NCI-H2227 treated with DMSO at 0.1 percent for 48 hours (cell line): ENCODE measurements at places on chromosomes 5 and 9.

DNA sequence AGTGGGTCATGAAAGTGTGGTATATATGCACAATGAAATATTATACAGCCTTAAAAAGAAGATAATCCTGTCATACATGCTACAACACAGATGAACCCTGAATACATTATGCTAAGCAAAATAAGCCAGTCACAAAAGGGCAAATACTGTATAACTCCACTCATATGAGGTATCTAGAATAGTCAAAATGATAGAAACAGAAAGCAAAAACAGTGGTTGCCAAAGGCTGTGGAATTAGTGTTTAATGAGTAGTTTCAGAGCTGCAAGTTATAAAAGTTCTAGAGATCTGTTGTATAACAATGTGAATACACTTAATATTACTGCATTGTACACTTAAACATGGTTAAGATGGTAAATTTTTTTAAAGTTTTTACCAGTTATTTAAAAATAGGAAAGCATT is 135.0 kb downstream of the OXCT1 start:
- no peak for DNase-seq

DNA sequence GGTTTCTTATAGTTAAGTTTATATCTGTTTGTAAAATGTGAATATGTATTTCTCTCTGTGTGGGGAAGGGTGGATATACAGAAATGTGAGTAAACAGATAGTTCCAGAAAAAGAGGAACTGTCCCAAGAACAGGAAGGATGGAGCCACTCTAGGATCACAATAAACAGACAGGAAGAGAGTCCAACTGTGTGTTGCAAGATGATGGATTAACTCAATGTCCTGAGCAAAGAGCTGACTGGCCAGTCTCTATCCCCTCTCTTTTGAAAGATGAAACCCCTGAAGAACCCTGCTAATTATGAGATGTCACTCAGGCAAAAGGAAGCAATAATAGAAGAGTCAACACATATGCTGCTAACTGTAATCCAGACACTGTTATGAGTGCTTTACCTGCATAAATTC is 202.7 kb downstream of the SEMA6A start:
- DNase-seq = no peak

GRCh38 chr5:122183098-122183787 is 53.9 kb downstream of the ZNF474 start:
- no peak for DNase-seq

- DNase-seq = no peak
Observed at GRCh38 chr5:141868541-141868940, 9.7 kb downstream of the PCDH1 start.

- DNase-seq = peak; percentile 53
Observed at GRCh38 chr9:119349351-119349825, 19.8 kb downstream of the BRINP1 start.

DNA sequence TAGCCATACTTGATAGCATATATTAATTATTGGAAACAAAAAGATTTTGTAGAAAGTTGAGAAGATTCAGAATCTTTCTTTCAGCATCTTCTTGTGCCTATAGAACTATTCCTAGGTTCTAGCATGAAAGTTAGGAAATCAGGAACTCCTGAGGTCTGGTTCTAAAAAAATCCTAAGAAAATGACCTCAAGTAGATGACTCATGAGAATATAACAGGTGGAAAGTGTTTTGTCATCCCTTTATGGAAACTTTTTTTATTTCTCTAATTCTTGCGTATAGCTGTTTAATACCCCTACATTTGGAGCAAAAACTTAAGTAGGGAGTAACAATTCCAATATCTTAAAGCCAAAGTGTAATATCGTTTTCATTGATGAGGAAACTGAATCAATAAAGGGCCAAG is 574.1 kb downstream of the NR2F1-AS1 start:
- no peak for DNase-seq

DNA sequence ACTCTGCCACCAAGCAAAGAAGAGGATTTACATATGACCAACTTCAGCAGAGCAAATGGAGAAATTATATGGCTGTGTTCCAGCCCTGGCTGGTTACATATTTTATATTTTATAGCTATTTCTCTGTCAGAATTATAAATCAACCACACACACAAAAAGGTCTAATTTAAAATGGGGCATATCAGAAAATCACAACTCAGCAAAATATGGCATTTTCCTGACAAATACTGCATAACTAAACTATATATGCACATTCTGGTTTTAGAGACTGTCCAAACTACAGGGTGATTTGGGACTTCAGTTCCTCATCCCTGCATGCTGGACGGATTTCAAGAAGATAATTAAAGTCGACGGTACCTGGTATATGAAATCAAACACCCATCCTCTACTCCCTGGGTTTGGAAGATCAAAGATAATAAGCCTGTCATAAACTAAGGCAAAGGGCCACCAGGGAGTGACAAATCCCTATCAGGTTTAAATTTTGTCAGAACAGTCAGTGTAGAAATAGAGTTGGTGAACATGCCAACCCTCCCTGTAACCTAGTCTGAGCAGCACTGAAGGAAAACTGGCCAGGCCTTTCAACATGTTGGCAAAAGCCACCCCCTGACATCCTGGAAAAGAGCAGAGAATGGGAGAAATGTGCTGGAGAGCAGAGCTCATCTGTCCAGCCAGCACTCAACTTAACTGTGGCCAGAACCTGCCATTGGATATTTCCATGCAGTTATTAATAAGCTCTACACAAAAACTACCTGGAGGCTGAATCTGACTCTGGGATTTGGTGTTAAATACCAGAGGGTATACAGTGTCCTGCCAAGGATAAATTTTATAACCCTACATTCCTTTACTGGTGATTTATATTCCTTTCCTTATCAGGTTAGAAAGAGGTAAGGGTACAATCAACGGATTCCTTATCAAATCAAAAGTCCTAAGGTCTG is 235.7 kb downstream of the ENC1 start:
- DNase-seq = no peak

DNA sequence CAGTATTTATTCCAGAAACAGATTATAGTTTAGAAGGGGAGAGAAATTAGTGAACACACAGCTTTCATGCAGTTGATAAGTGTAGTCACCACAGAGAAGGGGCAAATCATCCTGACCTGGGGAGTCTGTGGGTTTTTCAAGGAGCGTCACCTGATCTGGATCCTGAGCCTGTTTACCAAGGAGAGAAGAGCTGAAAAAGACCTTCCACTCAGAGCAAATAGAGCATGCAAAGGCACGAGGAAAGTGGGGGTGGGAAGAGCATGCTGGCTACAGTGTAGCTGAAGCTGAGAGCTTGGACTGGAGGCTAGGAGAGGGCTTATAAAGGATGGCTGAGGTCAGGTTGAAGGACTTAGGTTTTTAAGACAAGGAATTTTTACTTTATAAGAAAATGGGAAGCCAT is 30.4 kb downstream of the ACO1 start:
- DNase-seq = no peak

DNA sequence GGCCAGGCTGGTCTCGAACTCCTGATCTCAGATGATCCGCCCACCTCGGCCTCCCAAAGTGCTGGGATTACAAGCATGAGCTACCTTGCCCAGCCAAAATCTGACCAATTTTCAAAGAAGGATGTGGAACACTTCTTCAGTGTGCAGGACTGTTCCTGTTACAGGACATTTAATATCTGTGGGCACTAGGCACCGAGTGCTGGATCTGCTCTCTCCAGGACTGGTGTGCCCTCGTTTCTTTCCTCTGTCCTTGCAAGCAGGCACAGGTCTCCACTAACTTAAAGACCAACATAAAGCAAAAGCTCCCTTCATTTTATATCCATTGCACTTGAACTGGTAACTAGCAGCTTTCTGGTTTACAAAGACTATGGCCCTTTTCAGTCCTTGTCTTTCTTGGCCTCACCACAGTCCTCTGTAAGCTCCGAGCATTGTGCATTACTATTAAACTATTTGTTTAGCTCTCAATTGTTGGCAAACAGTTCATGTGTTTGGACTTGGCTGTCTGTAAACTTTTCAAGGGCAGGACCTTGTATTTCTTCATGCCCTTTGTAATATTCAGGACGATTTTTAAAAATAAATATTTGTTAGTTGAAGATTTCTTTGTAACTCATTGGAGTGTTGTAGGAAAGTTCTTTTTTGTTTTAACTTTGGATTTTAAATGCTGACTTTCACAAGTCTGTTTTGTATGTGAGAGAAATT is 37.3 kb downstream of the ARHGEF28 start:
- DNase-seq = no peak

DNA sequence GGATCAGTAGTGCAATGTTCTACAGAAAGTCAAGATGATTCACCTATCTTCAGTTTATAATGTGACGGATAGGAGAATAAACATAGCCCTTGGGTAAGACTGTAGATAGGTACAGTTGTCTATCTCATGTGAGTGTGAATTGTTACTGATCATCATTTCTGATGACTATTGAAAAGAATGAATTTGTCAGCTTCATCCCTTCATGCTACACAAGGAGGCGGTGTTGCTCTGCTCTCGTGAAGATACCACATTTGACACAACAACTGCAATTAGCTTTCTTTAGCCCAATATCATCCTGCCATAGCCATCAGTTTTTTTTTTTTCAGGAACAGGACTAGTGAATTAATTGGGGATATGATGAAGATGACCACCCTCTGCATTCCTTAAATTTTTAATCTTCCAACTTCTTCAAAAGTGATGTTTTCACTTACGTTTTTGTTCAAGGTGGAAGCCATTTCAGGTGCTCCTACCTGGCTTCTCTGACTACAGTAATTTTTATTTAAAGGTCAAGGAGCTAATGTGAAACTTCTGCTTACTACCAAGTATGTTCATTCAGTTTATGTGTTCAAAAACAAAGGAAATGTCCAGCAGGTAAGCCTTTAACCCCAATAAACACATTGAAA is 152.9 kb upstream of the MOCS2 start:
- no peak for DNase-seq

DNA sequence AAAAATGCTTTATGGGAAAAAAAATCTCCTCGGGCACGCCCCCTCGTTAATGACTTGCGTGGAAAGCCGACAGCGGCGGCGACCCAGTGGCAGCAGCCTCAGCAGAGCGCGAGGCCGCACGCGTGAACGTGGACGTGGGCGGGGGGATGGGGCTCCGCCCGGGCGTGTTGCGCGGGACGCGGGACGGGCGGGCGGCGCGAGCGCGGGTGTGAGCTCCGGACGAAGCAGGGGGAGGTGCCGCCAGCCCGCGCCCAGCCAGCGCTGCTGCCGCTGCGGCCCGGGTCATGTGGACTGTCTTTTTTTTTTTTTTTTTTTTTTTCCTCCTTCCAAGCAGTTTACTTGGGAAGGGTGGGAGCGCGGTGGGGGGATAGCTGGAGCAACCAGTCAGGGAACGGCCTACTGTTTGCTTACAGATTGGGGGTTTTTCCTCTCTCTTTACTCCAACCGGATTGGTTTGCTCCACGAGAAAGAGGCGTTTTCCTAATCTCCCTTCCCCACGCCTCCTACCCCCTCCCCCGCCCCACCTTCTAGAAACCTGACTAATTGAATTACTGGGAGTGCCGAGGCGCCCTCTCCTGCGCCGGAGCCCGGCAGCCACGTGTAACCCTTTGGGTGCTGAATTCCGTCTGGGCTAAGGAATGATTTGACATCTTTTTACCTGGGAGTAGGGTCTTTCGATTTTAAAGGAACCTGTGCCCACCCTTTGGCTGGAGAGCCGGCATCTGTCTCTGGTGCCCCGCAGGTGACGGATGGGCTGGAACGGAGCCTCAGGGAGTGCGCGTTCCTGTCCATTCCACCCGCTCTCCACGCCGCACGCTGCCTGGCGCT is 1.7 kb upstream of the EFNA5 start:
- peak; percentile 86 for DNase-seq

DNA sequence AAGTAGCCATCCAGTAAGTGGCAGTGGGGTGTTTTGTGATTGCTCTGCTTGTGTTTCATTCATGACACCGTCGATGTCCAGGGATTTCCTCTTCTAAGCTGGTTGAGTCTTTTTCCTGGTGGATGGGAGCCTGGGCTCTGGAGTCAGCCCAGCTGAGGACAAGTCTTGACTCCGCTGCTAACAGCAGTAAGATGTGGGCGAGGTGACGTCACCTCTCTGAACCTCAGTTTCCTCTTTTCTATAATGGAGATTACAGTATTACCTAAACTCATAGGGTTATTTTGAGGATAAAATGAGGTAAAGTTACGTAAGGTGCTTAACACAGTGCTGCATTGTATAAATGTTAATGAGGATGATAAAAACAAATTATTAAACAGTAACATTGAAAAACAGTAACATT is 21.3 kb downstream of the FGF1 start:
- DNase-seq = no peak

DNA sequence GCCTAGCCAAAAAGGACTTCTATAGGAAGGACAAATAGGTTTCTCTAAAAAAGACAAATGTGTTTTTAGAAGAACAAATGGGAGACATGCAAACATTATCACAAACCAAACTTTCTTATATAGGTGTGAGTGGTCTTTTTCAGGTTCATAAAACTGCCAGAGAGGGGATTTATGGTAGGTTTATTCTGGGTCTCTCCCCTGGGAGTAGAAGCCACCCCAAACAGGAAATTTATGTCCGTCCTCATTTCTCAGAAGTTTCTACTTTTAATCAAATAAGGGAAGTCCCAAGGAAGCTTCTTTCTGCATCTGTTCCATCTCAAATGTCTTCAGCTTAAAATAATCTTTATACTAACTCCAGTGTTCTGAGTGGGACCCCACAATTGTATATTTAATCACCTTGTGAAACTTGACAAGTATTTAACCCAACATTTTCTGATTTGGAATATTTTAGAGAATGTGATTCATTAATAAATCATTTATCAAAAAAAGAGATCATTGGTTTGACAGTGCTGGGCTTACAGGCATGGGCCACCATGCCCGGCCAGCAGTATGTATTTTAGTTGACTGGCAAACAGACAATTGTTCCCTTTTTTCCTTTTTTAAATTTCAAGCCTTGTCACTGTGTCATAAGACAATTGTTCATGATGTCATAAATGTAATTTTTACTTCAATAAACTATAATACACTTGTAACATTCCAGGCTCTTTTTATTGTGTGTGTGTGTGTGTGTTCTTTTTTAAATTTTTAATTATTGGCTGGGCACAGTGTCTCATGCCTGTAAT is 44.6 kb upstream of the GLDC start:
- no peak for DNase-seq

DNA sequence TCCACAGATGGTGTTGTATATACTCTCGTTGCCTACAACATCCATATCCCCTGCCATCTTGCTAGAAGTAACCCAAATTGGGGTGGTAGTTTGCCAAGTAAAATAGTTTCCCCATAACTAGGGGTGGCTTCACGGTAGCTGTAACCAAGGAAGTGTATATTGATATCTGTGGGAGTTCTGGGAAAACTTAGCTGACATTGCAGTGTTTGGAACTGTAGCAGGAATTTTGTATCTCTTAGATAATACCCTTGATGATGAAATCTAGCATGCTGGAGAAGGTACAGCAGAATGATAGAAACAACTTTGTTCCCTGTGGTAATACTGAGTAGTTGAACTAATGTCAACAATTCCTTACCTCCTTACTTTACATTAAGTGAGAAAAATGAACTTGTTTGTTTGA is 29.8 kb downstream of the FBXL7 start:
- no peak for DNase-seq

GRCh38 chr5:153168241-153168640 is 322.2 kb upstream of the GRIA1 start:
- no peak for DNase-seq

- DNase-seq = no peak
Observed at GRCh38 chr9:124348363-124348762, 66.9 kb downstream of the PSMB7 start.

- no peak for DNase-seq
Observed at GRCh38 chr9:34884747-34885189, 73.3 kb upstream of the PHF24 start.
